ENCODE measurements at places on chromosomes 12 and 14.

DNA sequence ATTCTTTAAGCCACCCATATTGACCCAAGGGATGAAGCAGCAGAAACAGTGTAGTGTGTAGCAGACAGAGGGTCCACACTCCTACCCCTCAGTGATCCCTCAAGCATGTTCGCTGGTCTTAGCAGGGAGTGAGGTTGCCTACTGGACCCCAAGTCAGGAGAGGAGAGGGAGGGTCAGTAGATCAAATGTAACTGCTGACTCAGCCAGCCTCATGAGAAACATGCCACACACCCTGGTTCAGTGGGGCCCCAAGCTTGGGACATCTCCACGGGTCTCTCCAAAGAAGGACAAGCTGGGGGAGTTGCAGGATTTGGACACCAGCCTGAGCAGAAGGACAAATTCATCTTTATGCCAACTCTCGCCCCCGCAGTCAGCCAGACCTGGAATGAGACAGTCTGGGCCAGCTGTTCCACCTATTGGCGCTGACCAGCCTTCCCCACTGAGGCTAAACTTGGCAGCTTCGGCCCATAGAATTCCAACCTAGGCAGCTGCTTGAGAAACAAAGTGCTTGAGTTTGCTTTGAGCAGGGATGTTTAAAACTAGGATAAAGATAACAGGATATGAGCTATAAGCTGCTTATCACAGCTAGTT, 66.0 kb upstream of the ACTN1 start:
- no peak for DNase-seq

DNA sequence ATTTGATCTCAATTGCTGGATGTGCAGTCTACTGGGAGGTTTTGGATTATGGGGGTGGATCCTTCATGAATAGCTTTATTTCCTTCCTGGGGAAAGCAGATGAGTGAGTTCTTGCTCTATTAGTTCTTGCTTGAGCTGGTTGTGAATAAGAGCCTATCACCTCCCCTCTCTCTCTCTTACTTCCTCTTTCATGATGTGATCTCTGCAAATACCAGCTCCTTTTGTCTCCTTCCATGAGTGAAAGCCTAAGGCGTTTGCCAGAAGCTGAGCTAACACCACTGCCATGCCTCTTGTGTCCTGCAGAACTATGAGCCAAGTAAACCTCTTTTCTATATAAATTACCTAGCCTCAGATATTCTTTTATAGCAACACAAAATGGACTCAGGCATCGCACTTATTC, 302.7 kb downstream of the CCER1 start:
- DNase-seq, result no peak

DNA sequence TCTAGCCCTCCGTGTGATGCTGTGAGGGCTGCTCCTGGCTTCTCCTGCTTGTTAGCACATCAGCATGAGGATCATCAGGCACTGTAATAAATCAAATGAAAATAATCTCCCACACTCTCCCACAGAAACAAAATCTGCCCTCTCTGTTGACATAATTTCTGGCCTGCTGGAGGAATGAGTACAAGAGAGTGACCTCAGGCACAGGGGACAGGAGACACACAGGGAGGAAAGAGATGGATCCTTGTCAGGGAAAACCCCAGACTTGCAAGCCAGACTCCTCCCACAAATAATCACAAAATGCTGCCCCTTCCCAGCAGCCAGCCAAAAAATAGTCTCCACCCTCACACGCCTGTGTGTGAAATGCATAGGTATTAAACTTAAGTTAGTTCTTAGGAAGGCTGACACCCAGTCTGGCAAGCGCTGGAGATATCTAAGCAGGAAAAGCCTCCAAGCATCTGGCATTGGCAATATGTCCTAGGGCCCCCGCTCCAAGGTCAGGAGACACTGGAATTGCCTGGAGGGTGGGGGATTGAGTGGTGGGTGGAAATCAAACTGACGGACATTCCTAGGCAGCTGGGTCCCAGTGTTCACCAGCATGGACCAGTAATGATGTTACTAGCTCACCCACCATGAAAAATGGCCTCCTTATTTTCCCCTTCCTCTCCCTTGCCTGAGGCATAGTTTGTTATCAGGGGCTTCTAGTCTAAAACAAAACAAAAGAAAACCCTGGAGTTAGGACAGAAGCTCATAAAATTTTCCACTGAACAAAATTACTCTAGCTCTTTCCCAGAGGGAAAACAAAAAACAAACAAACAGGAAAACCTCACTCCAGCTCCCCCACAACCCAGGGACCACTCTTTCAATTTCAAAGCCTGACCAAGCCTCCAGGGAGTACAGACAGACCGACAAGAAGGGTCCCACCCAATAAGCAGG, 22.0 kb downstream of the SMUG1 start:
- DNase-seq, result no peak

GRCh38 chr12:32120419-32120818, 13.8 kb downstream of the BICD1 start:
- no peak for DNase-seq

DNA sequence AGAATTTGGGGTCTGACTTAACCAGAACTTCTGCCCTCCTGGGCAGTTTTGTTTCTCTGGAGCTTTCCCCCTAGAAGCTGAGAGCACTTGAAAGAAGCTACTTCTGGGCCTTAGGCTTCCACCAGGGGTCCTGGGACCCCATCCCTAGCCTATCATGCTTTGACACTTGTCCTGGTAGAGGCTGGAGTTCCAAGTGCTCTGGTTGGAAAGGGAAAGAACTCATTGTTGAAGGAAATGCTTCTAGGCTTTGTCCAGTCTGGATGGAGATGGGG, 1.4 kb upstream of the COL2A1 start:
- no peak for DNase-seq

DNA sequence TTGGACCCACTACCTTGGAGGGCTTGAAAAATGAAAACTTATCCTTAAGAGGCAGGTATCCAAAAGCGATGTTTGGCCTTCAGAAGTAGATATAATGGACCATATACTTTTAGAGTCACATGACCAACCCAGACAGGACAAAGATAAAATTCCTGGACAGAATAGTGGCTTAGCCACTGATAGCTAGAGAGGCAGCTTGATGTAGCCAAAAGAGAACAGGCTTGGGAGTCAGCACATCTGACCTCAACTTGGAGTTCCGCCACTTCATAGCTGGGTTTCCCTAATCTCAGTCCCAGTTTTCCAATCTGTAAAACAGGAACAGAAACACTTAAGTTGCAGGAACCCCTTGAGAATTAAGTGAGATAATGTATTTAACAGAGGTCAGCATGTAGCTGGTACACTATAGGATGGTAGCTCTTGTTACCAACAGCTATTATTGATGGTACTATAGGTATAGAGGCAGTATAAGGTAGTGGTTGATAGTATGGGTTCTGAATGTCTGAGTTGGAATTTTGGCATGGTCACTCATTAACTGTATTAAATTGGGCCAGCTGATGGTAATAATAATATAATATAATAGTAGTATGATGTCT, 63.2 kb upstream of the USP44 start:
- no peak for DNase-seq

- DNase-seq, result no peak
Observed at GRCh38 chr14:104636131-104636530, 31.6 kb upstream of the TMEM179 start.

DNA sequence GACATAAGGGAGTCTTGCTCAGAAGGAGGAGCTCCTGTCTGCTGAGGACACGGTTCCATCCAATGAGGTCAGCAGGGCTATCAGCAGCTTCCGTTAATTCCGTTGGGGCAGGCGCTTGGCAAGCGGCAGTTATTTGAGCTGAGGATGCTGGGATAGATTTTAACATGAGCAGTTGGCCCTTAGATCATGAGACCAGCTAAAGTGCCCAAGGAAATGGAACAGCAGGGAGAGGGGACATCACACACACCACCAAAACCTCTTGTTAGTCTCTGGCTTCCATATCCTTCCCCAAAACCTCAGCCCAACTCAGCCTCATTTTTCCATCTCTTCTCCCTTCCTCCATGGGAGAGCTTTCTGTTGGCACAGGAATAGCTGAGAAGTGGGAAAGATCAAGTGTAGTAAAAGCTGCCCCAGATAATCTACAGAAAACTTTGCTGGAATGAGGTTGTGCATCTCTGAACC, 138.7 kb upstream of the PZP start:
- no peak for DNase-seq

GRCh38 chr14:104843442-104844305, 21.4 kb upstream of the CEP170B start:
- peak; percentile 26 for DNase-seq

DNA sequence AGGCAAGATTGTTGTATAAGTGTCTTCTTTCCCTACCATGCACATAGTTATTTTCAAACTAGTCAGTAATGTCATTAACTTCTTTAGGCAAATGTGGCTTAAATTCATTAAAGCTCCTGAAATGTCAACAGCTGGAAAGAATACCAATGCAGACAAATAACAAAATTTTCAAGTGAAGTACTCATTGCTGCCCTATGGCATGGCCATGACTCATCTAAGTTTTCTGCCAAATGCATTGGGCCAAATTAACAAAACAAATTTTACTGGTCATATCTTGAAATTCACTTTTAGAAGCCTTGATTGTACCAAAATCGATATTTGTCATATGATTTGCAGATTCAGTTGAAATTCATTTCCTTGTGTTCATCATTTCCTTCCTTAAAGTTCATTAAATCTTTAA, 915.9 kb downstream of the SLC6A15 start:
- no peak for DNase-seq

DNA sequence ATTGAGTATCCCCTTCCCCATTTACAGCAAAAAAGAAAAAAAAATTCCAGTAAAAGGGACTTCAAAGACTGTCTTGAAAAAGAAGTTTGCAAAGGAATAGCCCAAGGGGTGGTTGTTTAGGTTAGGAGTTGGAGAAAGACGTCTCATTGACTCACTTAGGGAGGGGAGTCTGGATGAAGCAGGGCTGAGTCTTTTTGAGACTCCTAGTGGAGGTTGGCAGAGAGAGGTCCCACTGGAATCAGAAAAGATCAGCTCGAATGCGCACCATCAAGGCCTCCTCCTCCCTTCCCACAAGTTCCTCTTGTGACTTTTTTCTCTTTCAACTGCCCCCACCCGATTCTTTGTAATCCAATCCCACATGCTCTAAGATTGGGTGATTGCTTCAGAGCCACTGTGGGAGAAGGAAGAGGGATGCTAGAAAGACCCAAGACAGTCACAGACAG, 1.9 kb downstream of the ARHGEF40 start:
- DNase-seq, result no peak

- DNase-seq, result no peak
Observed at GRCh38 chr14:54500744-54501143, 9.0 kb upstream of the CGRRF1 start.

- peak; percentile 59 for DNase-seq
Observed at GRCh38 chr12:53052419-53053217, 2.8 kb downstream of the TNS2 start.

DNA sequence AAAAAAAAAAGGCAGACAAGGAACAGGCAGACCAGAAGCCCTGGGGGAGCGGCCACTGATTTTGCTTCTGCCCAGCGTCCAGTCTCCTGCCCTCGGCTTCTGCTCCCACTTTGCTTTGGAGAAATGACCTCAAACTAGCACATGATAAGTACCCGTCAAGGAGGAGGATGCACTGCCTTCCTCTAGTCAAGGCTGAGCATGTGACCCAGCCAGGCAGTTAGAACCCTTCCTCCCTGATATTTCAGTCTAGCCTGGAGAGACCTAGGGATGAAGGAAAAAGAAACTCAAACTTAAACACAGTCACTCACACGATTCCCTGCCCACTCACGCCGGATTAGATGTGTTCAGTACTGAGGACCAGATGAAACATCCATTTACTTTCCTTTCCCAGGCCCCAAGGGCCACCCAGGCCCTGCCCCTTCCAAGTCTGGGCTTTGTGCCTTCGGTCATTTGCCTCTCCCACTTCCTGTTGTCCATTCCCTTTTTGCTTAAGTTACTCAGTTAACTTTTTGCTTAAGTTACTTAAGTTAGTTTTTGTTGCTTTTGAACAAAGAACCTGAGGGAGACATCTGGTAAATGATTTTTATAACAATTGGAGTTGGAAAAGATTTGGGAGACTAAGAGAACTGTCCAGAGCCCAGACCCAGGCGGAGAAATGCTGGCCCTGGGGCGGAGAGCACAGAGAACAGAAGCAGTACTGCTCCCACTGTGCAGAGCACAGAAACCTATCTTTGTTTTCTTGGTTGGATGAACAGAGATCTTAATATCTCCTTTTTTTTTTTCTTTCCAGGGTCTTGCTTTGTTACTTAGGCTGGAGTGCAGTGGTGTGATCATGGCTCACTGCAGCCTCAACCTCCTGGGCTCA, 23.0 kb upstream of the TTC7B start:
- DNase-seq, result no peak

DNA sequence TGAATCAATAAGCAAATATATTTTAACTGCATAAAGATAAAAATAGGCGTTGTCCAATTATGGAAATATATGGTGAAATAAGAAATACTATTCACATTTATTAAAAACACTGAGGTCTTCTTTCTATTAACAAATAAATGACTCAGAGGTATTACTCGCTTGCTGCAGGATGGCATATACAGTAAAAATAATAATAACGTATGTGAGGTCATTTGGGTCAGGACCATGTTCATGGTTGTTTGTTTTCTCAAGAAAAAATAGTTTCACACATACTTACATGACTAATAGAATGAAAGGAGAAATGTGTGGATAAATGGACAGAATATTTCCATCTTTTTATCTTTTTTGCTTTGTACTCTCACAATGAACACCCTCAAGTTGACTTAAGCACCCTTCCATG, 46.5 kb upstream of the RTL1 start:
- no peak for DNase-seq

DNA sequence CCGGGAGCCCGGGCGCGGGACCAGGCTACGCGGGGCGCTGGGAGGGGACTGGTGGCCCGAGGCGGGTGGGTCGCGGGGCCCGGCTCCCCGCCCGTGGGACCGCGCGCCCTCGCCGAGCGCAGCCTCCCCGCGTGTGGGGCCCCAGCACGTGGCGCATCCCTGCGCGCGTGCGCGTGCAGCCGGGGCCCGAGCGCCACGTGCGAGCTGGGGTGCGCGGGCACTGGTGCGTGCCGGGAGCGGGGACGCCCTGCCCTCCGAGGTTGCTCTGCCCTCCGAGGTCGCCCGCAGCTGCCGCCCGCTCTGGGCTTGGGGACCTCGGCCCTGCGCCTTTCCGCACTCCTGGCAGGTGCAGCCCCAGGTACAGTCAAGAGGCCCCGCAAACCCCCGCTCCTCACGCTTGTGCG, 365 bp upstream of the CCDC88C start:
- DNase-seq, result peak; percentile 88

DNA sequence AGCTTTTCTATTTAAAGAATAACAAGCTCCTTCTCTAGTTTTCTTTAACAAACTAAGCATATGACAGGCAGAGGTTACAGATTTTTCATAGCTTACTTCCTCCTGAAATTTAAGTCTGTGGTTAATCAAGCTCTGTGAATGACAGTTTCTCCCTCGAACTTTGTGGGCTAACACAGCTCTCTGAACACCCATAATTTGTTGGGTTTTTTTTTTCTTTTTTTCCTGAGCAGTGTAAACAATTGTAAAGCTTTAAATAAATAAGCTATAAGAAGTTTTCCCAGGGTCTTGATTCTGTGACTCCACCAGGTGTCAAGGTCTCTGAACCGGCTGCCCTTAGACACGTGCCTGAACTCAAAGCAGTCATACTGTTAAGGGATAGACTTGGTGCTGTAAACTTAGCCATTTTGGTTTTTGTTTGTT, 128.1 kb upstream of the AMIGO2 start:
- peak; percentile 31 for DNase-seq

GRCh38 chr12:30740274-30740673, 14.5 kb downstream of the CAPRIN2 start:
- DNase-seq, result no peak
